ENCODE measurements at places on chromosomes 4 and X.

DNA sequence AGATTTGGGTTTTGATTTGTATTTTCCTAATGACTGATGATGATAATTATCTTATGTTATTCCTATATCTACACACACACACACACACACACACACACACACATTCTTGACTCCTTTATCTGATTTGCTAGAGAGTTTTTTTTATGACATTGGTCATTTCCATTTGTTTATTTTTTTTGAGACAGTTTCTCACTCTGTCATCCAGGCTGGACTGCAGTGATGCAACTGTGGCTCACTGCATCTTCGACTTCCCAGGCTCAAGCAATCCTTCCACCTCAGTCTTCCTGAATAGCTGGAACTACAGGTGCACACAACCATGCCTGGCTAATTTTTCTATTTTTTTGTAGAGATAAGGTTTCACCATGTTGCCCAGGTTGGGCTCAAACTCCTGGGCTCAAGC is 6.7 kb downstream of the ZNF81 start:
- no peak for DNase-seq

DNA sequence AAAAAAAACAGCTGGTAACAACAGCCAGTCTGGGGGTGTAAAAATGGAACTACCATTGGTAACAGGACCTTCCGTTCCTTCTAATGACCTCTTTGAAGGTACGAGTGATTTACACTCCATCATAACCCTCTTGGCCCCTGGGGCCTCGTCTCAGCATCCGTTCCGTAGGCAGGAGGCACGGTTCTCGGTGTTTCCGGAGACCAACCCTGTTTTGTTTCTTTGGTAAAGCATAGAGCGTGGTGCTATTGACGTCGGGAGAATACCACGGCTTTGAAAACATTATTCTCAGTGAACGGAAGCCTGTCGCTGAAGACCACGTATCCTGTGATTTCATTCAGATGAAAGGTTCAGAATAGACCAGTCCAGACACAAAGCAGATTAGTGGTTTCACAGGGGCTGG is 198.9 kb downstream of the ASMT start:
- no peak for DNase-seq

DNA sequence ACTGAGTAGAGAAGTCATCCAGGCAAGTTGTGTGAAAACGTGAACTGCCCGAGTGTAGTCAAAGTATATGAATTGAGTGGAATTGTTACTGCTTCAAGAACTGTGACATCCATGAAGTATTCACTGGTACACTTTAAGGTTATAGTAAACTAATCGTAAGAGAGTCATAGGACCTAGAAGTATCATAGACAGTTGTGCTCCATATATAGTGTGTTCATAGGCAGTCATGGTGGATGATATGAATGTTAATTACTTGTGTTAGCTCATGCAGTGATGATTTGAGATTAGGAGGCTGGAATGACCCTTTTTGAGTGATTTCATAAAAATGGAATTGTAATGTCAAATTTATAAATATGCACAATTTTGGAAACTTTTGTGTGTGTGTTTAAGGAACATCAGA is 81.3 kb upstream of the TLR2 start:
- DNase-seq = no peak

- DNase-seq = no peak
Measured at GRCh38 chr4:66035701-66036100, 365.4 kb upstream of the EPHA5 start.

DNA sequence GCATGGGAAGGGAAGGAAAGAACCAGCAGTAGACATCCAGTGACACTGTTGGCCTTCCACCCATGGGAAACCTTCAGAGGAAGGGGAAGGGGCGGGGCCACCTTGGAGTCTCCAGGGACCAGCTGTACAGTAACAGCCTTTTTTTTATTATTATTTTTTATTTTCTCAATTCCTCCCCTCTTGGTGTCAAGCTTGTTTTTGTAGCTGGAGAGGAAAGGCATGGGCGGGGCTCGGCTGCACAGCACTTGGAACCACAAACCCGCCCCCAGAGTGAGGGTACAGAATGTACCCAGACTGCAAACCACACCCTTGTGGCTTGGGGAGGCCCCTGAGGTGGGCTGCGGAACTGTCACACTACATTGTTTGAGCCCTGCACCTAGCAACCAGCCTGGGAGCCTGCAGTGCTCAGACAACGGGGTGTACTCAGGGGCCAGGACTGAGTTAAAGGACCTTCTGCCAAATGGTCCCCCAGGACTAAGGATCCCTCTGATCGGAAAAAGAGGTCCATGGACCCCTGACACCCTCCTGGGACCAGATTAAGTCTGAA is 45.7 kb downstream of the PRPS1 start:
- peak; percentile 73 for DNase-seq

- no peak for DNase-seq
Measured at GRCh38 chrX:86348669-86349068, 200.4 kb downstream of the DACH2 start.

DNA sequence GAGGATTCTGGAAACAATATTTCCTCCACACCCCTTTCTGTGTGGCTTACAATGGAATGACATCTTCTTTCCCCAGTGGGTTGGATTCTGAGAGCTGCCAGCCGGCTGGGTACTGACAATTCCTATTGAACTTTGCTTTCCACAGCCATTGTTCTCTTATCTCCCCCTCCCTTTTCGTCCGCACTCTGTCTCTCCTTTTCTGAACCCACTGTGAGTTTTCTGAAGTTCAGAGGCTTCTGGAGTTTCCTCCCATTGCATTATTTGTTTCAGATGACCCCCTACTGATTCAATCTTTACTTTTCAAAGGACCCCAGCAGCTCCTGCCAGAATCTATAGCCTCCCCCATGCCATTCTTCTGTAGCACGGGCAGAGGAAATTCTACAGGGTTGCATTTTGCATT is 10.4 kb downstream of the SMPX start:
- no peak for DNase-seq

All from stimulated activated CD4-positive, alpha-beta T cell treated with anti-CD3 and anti-CD28 coated beads, Interleukin-1b, Interleukin-23, amount 100 ng/mL, for 1 hour (primary cell).